Small intestine (tissue), 16 donors: ENCODE measurements at places on chromosomes 3 and 15.

DNA sequence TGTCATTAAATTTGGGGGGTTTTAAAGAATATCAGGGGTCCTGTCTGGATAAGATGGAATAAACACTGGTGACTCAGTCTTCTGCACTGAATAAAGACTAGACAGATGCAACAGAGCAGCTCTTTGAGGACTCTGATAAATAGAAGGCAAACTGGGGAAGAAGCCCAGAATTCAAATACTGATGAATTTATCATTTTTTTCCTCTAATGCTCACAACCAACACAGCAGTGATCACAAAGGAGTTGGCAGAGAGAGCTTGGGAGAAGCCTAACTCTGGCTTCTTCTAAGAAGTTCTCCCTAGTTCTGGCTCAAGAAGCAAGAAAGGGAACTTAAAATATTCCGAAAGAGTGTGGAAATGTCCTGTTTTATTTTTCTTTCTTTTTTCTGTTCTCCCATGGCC is 597.8 kb downstream of the FGF12 start:
- no peak for DNase-seq

DNA sequence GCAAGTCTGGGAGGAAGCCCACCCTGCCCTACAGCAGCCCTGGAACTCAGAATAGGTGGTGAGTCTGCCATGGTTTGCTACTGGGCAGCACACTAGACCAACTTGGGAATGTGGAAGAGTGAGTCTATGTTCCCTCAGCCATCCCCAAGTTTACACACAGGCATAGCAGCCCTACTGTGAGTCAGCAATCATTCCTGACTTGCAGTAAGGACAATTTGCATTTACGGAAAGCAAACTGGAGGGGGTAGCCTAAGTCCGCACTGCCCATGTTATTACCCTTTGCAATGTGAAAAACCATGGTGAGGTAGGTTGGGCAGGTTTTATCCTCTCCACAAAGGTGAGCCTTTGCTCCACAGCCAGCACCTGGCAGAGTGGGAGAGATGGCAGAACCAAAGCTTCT is 4.6 kb downstream of the TCTA start:
- no peak for DNase-seq

DNA sequence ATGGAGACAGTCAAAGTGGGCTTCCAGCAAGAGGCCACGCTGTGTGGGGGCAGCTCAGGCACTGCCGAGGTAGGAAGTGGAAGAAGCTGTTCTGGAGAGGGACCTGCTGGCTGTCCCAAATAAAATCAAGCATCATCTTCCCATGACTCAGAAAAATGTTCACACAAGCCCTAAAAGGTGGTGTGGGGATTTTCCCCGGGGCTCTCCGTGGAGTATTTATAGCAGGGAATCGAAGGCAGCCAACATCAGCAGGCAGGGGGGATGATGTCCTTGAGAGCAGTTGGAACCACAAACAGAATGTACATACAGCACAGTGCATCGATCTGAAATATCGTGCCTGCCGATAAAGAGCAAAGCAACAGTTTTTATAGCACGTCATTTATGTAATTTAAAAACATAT is 27.6 kb downstream of the PRR23E start:
- DNase-seq: no peak

GRCh38 chr15:43186003-43186353 is 775 bp downstream of the CCNDBP1 start:
- DNase-seq: peak; percentile 48

- DNase-seq: no peak
These were observed 206.5 kb downstream of the LPP start for GRCh38 chr3:188360364-188360881.

DNA sequence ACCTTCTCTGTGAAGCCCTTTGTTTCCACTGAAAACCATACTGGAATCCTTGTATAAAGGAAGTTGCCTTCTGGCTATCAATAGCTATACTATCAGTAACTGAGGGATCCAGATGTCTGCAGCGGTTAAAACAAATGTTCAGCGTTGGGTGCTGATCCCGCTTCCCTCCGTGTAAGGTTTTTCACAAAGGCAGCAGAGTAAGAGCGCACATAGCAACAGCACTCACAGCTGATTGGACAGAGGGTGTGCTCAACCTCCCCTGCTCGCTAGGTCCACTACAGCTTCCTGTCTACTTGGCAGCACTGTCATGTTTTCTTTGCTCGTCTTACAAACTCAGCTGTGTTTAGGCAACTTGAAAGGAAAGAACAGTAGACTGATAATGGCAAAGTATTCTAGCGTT is 27.3 kb downstream of the ATOSA start:
- DNase-seq: peak; percentile 83

DNA sequence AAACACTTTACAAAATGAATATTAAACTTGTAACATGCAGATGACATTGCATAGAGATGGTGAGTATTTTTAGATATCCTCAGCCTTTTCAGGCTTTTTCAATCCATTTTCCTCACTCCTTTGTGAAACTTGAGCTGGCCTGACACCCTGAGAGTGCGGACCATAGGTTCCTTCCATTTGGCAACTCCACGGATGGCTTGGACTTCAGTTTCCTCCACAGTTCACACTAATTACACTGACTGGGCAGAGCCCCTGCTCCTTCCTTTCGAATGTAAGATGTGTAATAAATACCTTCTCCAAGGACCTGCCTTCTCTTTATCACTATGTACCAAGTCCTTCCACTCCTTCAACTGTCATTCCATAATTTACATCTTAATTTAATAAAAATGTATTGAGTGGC is 141.7 kb upstream of the LRIG1 start:
- DNase-seq: peak; percentile 80

GRCh38 chr3:132029182-132029902 is 5.5 kb downstream of the CPNE4 start:
- DNase-seq: peak; percentile 92

GRCh38 chr3:113103588-113103987 is 107.8 kb upstream of the BOC start:
- peak; percentile 4 for DNase-seq

DNA sequence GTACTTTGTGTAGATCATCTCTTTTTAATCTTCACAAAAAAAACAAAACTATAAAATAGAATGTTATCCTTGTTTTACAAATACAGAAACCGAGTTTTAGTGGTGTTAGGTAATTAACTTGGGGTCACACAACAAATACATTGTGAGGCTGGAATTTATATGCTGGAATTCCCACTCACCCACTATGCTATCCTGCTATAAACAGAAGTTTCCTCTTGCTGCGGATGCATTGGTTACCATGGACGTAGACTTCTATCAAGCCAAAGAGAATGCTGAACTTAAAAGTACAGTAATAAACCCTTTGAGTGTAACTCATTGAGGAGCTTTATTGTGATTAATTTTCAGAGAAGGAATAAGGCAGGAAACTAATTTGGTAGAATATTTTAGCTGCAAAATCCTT is 9.2 kb downstream of the SNAP23 start:
- no peak for DNase-seq

DNA sequence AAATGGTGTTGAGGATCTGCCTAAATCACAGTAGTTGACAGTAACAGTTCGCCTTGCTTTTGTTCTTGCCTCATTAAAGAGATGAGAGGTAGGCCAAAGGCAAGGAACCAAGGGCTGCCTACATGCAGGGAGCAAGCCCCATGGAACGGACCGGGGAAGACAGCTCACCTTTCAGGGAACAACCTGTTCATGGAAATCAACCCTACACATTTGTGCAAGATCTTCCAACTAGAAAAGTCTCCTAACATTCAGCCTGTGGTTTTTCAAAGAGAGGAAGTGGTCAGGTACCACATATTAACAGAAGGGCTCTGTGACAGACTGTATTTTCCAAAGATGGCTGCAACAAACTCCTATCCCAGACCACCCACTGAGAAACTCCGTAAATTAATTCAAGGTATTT is 1031.8 kb upstream of the NR2F2 start:
- no peak for DNase-seq

GRCh38 chr15:34855413-34855812 is 60.1 kb upstream of the ACTC1 start:
- no peak for DNase-seq

DNA sequence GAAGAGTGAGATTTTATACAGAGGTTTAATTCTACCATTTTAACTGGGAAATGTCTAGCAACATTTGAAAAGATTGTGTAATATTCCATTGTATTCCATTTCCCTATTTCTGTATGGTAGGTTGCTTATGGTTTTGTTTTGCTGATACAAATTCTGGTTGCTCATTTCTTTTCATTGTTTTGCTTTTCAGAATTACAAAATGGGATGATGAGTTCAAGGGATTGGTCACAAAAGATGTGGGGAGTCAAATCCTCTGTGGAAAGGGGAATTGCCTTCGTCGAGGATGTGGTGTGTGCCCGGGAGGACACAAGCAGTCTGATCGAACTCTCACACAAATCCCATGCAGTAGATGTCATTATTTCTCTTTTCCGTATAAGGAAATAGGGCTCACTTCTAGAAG is 18.3 kb downstream of the SLCO3A1 start:
- DNase-seq: no peak

GRCh38 chr3:25910105-25910504 is 120.2 kb downstream of the OXSM start:
- no peak for DNase-seq

- DNase-seq: no peak
These were observed 113.7 kb upstream of the RASGRP1 start for GRCh38 chr15:38678281-38678680.

DNA sequence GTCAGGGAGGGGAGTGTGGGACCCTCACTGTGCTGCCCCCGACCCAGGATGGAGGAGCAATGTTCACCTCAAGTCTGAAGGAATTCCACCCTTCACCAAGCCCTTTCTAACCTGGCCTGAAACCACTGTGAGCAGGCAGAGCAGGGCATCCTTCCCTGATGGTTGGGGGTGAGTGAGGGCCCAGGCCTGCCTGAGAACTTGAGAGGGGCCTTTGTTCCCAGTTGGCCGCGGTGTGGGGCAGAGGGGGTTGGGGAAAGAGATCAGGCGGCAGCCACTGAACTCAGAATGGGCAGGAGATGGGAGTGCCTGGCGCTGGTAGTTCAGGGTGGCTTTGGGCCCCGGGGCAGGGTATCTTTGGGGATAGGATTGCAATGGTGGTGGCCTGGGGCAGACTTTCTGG is 103.5 kb upstream of the RPL32 start:
- no peak for DNase-seq

DNA sequence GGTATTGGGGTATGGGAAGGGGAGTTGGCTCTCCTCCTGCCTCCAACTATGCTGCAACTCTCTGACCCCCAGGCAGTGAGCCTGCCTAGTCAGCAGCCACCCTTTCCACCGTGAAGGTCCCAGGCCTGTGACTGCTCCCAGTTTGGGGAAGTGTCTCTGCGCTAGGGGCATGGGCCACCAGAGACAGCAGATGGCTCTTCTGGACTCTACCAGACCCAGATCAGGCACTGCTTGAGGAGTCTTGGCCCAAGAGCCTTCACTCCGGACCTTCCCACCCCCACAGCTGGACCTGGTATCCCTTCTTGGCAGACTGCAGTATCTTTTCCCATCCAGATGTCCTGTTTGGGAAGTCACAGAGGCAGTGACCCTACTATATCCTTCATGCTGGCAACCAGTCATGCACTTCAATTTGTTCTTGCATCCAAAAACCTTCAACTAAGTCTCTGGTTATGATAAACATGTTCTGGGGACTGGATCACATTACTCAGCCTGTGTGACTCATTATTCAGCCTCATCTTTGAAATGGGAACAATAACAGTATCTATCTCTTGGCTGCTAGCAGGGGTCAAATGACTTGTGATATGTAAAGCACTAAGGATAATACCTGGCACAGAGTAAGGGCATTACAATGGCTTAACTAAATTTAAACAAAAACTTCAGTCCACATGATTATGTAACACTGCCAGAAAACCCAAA is 62.7 kb downstream of the POMGNT2 start:
- DNase-seq: no peak

DNA sequence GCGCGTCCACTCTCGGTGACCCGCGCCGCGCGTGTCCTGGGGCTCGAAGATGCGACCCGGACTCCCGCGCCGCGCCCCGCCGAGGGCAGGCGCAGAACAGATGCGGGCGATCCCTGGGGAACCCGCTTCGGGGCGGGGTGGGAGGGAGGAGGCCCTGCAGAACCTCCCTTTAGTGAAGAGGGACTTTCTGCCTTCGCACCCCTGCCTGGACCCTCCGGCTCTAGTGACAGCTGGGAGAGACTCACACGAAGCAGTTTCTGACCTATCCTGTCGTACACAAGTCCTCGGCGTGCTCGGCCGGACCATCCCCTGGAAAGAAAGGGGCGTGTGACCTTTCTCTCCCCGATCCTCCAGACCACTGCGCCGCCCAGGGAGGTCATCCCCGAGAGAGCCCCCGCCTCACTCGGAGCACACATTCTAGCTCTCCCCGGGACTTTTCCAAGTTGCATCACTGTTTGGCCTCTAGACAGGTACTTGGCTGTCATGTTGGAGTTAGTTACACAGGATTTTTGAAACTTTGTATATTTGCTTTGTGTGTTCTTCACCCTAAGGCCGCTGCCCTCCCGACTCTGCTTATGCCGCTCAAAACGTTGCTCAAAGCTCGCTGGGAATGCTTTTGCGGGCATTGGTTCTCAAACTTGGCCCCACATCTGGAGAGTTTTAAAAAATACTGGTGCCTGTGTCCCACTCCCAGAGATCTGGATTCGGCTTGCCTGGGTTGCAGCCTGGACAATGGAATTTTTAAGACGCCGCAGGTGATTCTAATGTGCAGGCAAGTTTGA is 582 bp downstream of the CGNL1 start:
- DNase-seq: peak; percentile 8

- DNase-seq: no peak
These were observed 37.7 kb upstream of the SLC41A3 start for GRCh38 chr3:126121632-126122031.

GRCh38 chr3:61796088-61796680 is 234.8 kb downstream of the PTPRG start:
- peak; percentile 67 for DNase-seq

DNA sequence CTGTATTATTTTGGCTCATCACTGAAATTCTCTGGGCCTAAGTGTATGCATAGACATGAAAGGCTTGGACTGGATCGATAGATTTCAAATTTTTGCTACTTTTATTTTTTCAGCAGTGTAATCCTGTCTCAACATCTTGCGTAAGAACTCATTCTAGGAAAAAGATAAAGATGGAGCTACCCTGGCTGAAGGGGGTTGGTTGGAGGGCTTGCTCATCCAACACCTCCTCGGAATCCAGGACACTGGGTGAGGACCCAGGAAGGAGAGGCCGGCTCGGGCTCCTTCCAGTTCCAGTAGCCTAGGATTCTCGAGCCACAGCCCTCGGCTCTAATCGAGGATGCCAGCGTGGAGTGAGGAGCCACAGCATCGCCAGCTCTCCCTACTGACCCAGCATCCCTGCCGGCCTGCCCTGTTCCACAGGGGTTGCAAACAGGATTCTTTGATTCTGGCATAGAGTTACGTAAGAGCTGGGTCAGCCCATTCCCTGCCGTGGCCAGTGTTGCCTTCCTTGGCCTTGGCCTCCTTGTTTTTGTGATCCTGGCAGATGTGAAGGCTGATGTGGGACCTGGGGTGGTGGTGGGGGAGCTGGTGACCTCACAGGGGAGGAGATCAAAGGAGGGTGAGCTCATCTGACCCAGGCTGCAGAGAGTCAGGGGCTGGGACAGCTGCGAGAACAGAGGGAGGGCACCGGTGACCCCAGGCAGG is 149.5 kb downstream of the ALDH1A2 start:
- DNase-seq: no peak

- DNase-seq: no peak
These were observed 77.3 kb downstream of the APBA2 start for GRCh38 chr15:28962851-28963710.
